SJSA1 (cell line): ENCODE measurements at places on chromosomes 5 and 9.
A peak's percentile ranks its signal among the peaks of the same experiment; 100 is the strongest.

GRCh38 chr5:43685252-43685950 is 82.4 kb downstream of the NNT start:
- DNase-seq, result peak; percentile 81

- DNase-seq, result no peak
These were observed 84.0 kb downstream of the MAST4 start for GRCh38 chr5:66680221-66680620.

- no peak for DNase-seq
These were observed 6.5 kb upstream of the FBXO10 start for GRCh38 chr9:37582548-37583157.

DNA sequence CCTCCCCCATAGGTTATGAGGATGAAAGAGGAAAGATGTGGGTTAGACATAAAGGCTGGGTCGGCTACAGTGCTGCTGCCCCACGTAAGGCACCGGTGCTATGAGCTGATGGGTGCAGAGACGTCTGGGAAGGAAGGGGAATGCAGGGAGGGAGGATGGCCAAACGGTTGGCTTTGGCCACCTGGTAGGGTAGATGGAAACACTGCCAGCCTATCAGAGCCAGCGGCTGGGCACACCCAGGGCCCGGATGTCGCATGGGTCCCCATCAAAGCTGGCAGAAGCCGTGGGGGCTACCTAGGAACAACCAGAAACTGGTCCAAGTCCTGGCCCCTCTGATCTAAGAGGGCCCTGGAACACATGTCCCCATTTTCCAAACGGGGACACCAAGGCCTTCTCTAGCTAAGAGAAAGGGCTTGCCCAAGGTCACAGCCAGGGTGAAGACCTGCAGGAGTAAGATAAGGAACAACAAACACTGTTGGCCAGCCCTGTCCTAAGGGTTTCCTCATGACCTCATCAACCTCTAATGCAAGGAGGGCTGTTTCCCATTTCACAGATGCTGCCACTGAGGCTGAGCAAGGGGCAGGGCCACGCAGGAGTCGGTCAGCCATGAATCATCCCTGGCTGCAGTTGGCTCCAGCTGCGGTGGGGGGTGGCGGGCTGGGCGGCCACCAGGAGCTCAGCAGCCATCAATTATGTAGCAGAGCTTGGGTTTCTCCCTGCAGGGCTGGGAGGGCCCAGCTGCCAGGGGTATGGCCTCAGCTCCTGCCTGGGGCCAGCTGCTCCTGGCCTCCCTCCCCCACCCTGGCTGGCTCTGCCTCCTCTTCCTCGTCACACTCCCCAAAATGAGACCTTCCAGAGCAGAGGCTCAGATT is 4.9 kb downstream of the SH3GLB2 start:
- no peak for DNase-seq

DNA sequence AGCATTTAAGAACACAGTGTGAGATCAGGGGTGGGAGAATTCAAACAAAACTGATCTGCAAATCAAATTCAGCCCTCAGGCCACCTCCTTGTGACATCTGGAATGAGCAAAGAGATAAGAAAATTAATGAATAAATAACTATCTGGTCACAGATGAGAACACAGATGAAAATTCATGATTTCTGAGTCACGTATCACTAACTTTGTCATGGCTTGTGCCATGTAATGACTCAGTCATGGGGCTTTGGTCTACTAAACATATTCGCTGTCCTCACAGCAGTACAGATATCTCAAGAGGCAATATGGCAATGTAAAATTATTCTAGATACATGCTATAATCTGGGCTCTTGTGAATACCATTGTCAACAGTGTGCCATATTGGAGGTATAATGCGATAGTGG is 274.4 kb downstream of the MAN2A1 start:
- DNase-seq, result no peak

DNA sequence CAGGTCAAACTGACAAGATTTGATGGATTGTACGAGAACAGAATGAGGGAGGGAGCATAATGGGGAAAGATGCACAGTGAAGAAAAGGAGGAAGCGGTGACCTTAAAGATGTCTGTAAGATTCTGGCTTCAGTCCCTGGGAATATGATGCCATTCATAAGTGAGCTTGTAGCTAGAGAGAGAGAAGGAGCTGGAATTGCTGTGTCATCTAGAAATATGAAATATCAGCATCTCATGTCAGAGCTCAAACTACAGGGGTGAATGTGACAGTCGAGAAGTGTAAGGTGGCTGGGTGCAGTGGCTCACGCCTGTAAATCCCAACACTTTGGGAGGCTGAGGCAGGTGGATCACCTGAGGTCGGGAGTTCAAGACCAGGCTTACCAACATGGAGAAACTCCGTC is 24.0 kb upstream of the WHRN start:
- no peak for DNase-seq

- no peak for DNase-seq
These were observed 15.2 kb downstream of the PCDH1 start for GRCh38 chr5:141862936-141863543.

DNA sequence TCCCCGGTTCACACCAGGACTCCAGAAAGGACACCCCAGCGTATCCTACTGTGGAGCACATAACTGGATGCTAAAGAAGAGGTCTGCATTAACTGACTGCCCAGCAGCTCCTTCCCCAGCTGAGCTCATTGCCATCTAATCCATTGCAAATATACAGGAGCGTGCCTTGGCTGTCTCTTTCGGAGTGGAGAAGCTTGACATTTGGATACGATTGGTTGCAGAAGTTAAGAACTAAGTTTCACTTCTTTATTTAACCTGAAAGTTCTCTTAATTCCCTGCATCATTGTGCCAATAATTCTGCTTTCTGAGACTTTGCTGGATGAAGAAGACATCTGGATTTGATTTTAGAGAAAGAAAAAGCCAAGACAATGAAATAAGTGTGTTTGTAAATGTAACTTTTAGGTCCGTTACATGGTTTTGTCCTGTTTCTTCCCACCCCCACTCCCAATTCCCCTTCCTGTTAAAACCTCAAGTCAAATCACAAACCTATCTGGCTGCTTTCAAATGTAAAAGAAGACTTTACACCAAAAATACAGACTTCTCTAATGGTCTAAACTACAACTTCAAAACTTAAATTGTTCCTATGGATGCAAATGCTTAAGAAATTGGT is 33.9 kb downstream of the TAS2R1 start:
- DNase-seq, result peak; percentile 34

DNA sequence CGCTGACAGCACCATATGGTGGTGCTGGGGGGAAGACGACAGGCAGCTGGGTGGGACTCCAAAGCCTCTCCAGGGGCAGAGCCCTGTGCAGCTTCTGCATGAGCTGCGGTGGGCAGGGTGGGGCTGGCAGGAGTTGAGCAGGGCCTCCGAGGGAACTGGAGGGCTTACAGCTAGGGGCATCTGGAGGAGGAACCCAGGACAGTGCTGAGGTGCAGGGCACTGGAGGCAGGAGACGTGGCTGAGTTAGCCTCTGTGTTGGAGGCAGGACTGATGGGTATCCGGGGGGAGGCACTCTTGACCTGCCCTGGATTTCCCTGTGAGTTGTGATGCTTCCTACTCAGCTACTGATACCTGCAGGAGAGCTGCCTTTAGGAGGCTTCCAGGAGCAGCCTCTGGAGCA is 45.0 kb downstream of the TENT4A start:
- no peak for DNase-seq

- no peak for DNase-seq
These were observed 11.3 kb downstream of the WWC1 start for GRCh38 chr5:168302785-168303184.

- no peak for DNase-seq
These were observed 624.1 kb downstream of the NR2F1-AS1 start for GRCh38 chr5:92956886-92957285.
